NCI-H1694 treated with DMSO at 0.1 percent for 48 hours (cell line): ENCODE measurements at places on chromosomes 4 and X.

DNA sequence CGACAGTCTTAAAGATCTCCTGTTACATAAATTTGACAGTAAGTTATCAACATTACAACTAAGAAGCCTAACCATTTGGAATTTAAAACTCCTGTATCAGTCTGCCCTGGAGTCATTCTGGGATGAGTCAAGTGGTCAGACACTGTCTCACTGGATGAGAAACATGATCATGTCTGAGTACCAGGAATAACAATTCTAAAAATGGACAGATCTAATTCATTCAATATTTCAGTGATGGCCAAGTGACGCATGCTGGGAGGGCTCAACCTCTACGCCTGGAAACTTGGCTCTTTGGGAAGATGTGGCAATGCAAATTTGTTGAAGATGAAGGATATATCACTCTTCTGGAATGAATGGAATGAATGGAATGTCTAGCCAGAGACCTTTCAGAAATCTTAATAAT lies 1427.2 kb downstream of the STIM2 start:
- DNase-seq = no peak

GRCh38 chr4:157664726-157665125 lies 444.2 kb downstream of the GRIA2 start:
- DNase-seq = no peak

DNA sequence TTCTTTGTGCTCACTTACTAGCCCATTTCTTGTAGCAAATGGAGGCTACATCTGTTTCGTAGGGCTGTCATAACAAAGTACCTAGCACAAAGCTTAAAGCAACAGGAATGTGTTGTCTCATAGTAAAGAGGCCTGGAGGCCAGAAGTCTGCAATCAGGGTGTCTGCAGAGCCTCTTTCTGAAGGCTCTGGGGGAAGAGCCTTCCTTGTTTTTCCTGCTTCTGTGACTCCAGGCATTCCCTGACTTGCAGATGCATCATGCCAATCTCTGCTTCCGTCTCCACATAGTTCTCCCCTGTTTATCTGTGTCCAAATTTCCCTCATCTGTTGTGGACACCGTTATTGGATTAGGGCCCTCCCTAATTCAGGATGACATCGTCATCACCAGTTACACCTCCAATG lies 67.1 kb downstream of the SHROOM2 start:
- no peak for DNase-seq

DNA sequence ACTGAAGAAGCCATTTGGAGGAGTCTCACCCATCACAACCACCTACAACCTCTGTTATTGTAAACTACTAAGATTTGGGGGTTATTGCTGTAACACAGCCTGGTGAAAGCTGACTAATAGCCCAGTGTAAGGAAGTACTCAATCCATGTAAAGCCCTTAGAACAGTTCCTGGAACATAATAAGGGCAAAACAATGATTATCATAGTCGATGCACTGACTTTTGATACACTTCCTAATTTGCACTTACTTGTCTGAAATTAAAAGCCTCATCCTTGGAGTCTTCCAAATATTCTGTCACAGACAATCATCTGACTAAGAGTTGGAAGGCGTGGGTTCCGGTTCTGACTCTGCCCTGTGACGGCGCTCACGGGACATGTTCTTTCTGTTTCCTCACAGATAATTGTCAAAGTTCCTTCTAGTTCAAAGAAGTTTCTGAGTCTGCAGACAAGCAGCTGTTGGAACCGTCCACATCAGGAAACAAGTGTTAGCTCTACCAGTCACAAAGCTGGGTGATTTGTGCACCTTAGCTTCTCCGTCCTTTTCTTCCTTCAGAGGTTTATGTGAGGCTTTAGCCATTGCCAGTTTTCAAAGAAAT lies 33.4 kb upstream of the RASGEF1B start:
- DNase-seq = no peak

- DNase-seq = no peak
These were observed 234.9 kb upstream of the GPC4 start for GRCh38 chrX:133650239-133650638.

- no peak for DNase-seq
These were observed 110.6 kb upstream of the PNPLA4 start for GRCh38 chrX:8037593-8038348.

DNA sequence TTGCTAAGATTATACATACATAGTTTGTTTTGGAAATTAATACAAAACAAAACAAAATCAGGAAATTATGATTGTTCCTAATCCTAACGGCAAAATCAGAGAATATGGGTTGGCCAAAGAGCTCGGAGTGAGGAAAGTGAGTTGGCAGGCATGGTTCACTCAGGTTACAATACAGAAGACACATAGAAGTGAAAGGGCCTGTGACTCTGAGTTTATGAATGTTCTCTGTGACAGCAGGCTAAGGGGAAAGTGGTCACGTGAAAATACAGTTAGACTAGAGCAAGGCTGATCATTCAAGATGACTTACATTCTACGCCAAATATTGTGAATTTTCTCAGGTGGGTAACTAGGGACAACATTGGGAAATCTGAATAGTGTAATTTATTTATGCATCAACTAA lies 1001.3 kb downstream of the CCSER1 start:
- DNase-seq = no peak

DNA sequence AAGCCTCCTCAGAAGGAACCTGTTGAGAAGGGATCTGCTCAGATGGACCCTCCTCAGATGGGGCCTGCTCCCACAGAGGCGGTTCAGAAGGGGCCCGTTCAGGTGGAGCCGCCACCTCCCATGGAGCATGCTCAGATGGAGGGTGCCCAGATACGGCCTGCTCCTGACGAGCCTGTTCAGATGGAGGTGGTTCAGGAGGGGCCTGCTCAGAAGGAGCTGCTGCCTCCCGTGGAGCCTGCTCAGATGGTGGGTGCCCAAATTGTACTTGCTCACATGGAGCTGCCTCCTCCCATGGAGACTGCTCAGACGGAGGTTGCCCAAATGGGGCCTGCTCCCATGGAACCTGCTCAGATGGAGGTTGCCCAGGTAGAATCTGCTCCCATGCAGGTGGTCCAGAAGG lies 22.9 kb downstream of the REST start:
- DNase-seq = no peak

DNA sequence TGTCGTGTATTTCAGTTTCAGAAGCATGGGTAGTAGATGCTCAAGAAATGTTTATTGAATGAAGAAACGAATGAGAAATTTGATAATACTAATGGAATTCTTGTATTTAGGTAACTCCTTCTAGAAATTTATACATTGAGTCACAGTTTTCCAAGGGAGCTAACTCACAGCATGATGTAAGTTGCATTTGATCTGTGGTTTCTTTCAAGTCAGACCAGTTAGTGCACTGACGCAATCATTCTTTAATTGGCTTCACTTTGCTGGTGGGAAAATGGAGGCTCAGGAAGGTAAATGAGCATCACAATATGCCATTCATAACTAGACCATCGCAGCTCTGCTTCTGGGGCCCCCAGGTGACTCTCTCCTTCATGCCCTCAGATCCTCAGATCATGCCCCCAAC lies 17.3 kb upstream of the CWH43 start:
- DNase-seq = no peak

- DNase-seq = no peak
These were observed 760.0 kb downstream of the FSTL5 start for GRCh38 chr4:161403781-161404180.

DNA sequence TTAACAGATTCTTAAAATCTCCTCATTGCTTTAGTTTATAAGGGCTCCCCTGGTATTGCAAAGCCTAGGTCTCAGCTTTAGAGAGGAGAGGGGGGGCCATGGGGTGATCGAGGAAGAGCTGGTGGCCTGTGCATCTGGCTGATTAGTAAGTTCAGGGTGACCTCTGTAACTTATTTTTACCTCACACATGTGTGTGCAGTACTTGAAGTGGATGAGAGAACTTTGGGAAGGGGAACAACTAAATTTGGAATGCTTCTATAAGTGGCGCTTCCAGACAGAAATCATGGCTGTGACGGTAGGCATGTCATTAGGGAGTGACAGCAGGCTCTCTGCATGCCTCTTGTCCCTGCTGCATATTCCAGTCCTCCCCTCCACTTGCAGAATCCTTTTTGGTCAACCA lies 41.9 kb downstream of the FRAS1 start:
- no peak for DNase-seq

DNA sequence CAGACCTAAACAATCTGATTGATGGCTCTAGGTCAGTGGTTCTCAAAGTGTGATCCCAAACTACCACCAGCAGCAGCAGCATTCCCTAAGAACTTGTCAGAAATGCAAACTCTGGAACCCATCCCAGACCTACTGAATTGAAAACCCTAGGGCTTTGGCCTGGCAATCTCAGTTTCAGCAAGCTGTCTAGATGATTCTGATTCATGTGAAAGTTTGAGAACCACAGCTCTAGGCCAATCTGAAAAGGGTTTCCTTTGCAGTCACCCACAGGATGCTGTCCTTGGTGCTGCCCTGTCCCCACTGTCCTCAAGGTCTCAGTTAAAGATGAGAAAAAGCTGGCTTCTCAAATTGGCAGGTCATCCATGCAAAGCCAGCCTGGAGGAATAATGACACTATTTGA lies 34.8 kb downstream of the SMPX start:
- DNase-seq = no peak

- no peak for DNase-seq
These were observed 46.0 kb downstream of the GALNT7 start for GRCh38 chr4:173214661-173215060.

DNA sequence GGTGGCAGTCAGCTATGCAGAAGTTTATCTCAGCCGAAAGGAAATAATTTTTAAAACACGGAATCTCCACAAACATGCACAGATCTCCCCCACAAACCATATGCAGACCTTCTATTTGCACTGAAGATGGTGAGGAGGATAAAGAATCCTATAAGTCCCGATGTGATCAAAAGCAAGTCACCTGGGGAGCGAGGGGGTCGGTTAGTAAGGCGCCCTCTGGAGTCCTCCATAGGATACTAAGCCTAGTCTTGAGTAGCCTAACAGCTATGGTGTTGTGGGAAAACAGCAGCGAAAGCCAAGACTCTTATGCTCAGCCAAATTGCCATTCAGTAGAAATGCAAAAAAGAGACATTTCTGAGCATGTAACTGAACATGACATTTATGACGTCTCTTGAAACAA lies 210.9 kb downstream of the FRMPD4 start:
- no peak for DNase-seq

GRCh38 chrX:153635388-153635787 lies 11.6 kb upstream of the DUSP9 start:
- DNase-seq = no peak

- DNase-seq = no peak
These were observed 4.6 kb upstream of the CD99L2 start for GRCh38 chrX:150903110-150903508.

DNA sequence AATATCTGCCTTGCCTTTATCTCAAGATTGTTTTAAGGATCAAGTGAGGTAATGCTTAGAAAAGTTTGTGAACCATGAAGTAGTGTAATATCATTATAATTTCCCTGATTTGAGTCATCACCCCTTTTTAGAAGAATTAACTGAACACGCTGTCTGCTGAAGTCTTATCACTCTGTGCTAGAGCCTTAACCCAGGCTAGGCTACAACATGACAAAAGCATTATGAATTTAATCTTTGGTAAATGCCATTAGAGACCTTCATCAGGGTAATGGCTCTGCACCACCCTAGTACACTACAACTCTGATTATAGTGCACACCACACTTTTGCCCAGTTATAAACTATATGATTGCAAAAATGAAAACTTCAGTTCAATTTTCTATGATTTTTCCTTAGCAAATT lies 118.3 kb downstream of the ADGRL3 start:
- no peak for DNase-seq

GRCh38 chr4:141739636-141740035 lies 103.3 kb downstream of the IL15 start:
- no peak for DNase-seq

- no peak for DNase-seq
These were observed 53.8 kb downstream of the FAM53A start for GRCh38 chr4:1630266-1630665.

- no peak for DNase-seq
These were observed 137.7 kb downstream of the C4orf33 start for GRCh38 chr4:129233691-129234090.

DNA sequence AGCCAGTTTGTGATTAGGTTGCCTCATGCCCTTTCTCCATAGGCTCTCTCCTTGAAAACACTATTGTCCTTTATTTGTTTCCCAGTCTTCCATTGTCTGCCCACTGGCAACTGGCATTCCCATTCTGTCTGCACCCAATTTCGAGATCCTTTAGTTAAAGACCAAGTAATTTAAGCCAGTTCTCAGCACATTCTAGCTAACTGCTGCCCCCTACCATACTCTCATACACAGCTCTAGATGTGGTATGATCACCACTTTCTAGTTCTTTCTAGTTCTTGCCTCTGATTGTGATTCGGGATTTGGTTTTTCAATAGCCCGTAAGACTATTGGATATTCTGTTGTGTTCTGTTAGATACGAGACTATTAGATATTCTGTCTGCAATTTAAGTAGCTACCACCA lies 135.8 kb upstream of the TRPC5 start:
- DNase-seq = no peak

DNA sequence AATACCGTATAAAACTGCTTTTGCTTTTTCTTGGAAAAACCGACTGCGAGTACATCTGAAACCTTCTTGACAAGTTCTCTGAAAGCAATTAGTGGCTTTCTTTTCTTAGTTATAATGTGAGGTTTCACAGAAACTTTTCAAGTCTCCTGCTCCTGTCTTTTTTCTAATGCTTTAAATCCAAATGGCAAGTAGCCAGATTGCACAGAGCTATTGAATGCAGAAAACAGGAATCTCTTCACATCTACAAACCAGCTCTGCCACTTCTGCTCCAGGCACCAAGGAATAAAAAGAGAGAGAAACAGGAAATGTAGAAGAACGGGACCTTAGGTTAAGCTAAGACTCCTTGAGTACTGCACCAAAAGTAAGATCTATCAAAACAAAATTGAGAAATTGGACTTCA lies 267.3 kb upstream of the TET2 start:
- no peak for DNase-seq

DNA sequence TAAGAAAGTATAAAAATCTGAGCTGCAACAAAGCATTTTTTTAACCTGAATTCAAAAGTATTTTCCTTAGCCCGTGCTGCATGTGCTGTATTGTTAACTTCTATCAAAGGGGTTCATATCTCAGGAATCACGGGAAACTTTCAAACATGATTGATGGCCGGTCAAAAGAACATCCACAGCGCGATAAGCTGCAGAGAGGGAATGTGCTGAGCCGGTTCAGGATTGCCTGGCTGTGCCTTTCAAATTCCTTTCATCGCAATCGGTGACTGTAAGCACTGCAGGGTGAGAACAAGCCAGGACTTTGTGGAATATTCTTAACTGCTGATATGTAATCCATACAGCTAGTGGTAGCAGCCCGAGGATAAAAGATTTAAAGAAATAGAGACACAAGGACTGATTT lies 210.9 kb upstream of the NOCT start:
- no peak for DNase-seq

DNA sequence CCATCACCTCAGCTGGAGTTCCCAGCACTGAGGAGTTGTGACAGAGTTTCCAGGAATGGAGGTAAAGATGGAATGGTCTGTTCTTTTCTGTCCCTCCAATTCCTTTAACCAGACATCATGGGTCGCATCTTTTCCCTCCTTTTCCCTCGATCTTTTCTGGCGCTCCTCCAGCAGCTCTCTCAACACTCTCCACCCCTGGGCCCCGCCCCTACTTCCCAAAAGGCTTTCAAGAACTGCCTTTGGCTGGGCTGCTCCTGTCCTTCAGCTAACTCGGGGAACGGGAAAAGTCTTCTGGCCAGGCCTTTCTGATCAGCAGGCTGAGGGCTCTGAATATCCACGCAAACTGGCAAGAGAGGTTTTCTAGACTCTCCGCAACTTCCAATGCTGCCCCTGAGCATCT lies 34.0 kb downstream of the UTP14A start:
- DNase-seq = no peak

- DNase-seq = no peak
These were observed 110.7 kb upstream of the IGSF1 start for GRCh38 chrX:131399678-131400428.
